Gastroesophageal sphincter (tissue), 4 donors: ENCODE measurements at places on chromosomes 7 and 10. TPM values are rescaled to one million over a fixed set of nuclear protein-coding genes. Genes with fewer than 3 reads are reported as not detected.

Gene UTF1
- total RNA-seq, result not detected

Gene TSPAN13
- 7.3 TPM for total RNA-seq

Gene RBAK
- 11.2 TPM for total RNA-seq

Gene VSTM4
- 22.2 TPM for total RNA-seq

Gene C7orf57
- total RNA-seq, result not detected

Gene GBX1
- total RNA-seq, result not detected

Gene VSTM2A
- total RNA-seq, result 0.10 TPM

Gene NRBF2
- 12.2 TPM for total RNA-seq

Gene AZGP1
- 1.5 TPM for total RNA-seq

Gene ZKSCAN1
- total RNA-seq, result 31.8 TPM

Gene EVX1
- not detected for total RNA-seq

Gene HOGA1
- total RNA-seq, result 2.5 TPM
